Prostate gland (tissue), 2 donors: ENCODE measurements at places on chromosomes 2 and 18. TPM values are rescaled to one million over a fixed set of nuclear protein-coding genes. Genes with fewer than 3 reads are reported as not detected.

GRCh38 chr2:158458617-158458920, 1.8 kb downstream of the PKP4 start:
- no peak for DNase-seq

GRCh38 chr2:134479696-134480330, 225.9 kb downstream of the MGAT5 start:
- no peak for DNase-seq

GRCh38 chr18:63831080-63831788, 56.0 kb downstream of the SERPINB7 start:
- no peak for DNase-seq

DNA sequence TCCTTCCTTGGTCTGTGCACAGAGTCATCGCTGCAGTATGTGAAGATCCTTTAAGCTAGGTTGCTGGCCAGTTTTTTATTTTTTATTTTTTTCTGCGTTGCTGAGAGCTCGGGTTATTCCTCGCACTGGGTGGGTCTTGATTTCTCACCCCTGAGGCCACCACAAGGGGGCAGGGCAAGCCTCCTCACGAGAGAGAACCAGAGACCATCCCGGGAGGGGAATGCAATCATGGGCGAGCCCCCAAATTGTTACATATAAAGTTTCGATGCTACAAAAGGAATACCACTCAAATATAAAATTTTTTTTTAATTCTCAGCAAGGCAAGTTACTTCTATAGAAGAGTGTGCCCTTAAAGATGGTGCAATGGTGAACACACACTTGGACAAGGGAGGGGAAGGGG, 24.9 kb downstream of the HTR2B start:
- no peak for DNase-seq

GRCh38 chr2:110941226-110941625, 179.5 kb upstream of the BCL2L11 start:
- no peak for DNase-seq

GRCh38 chr18:58894930-58895329, 30.3 kb downstream of the ZNF532 start:
- no peak for DNase-seq

Gene SH3RF3
- 17.0 TPM for total RNA-seq

Gene KCNJ13
- total RNA-seq, result 3.5 TPM

Gene TCF23
- total RNA-seq, result not detected
